Activated CD4-positive, alpha-beta T cell treated with anti-CD3 and anti-CD28 coated beads, Interleukin-2, amount 50 U/mL, for 4 hours (primary cell): ENCODE measurements at places on chromosomes 4 and X.

DNA sequence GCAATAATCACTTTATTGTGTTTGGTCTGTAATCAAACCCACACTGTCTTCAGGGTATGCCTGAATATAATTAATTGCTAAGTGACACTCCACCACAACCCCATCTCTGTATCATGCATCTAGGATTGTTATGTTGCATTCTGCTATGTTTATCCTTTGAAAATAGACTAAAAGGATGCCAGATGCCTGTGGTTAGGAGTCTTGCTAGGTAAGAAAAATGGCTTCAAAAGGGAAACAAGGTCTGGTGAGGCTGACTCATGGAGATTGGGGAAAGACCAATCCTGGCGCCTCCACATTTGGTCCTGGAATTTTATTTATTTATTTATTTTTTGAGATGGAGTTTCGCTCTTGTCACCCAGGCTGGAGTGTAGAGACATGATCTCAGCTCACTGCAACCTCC is 360.5 kb upstream of the SLC7A11 start:
- no peak for DNase-seq

GRCh38 chrX:108029928-108030711 is 14.7 kb upstream of the VSIG1 start:
- no peak for DNase-seq

DNA sequence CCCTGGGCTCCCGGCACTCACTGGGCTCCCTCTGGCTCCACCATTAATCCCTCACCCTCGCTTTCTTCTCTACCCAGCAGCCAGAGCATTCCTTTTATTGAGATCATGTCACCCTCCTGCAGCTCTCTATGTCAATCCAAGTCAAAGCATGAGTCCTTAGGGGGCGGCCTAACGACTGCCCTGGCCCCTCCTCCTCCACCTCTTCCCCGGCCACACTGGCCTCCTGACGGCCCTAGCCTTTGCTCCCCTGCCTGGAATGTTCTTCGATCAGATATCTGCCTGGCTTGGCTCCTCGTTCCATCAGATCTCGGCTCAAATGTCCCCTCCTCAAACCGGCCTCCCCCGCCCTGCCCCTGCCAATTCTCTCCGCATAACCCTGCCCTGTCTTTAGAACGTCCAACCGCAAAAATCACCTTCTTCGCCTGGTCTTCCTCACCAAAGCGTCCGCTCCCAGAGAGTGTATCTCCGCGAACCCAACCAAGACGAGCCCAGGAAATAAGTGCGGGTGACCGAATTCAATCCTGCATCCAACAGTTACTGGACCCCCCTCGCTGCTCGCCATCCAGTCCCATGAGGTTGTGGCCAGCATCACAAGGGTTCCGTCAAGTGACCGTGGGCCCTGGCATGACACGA is 722 bp upstream of the PNCK start:
- DNase-seq: no peak

GRCh38 chr4:118307643-118308042 is 45.2 kb downstream of the PRSS12 start:
- DNase-seq: no peak

DNA sequence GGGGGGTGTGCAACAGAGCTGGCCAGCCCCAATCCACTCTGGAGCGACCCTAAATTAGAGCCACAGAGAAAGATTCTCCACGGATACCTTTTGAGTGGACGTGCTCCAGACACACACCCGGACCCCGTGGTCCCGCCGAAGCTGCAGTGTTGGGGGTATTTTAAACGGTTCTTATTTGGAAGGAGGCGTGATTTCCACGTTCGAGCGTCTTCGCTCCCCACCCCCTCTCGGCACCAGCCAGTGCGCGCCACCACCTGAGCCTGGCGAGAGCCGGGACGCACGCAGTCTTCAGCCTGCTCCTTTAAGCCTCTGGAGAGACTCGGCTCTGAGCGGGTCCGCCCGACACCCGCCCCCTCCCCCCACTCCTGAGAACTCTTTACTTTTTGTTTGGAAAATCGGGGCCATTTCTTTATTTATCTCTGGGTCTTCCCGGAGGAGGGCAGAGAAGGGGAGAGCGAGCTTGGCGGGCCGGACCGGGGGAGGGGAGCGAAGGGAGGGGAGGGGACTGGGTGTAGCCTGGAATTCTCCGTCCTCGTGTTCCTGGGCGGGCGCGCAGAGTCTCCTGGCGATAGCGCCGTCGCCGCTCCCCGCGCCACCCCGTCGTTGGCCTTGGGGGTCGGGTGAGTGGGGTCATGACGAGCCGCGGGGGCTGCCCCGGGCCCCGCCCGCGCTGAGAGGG is 668 bp upstream of the PTCHD1 start:
- DNase-seq: no peak

DNA sequence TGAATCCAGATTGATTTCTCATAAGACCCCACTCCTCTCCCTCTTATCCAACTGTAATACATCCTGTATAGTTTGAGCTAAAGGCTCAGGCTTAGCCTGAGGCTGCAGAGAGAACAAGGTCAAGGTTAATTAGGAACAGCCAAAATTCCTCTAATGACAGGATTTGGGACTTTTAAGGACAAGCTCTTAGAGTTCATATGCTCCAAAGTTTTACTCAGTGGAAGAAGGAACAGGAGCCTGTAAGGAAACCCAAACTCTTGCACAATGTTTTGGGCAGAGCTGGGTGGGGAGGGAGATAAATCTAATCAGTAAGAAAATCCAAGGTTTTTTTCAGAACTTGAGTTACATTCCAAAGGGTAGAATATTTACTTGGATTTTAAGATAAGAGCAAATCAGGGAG is 238.8 kb downstream of the QDPR start:
- no peak for DNase-seq

GRCh38 chr4:185357733-185358440 is 37.8 kb downstream of the LRP2BP start:
- no peak for DNase-seq
